ENCODE measurements at places on chromosomes 12 and 14.

GRCh38 chr14:79225815-79226214 lies 985.5 kb downstream of the DIO2 start:
- DNase-seq, result no peak

DNA sequence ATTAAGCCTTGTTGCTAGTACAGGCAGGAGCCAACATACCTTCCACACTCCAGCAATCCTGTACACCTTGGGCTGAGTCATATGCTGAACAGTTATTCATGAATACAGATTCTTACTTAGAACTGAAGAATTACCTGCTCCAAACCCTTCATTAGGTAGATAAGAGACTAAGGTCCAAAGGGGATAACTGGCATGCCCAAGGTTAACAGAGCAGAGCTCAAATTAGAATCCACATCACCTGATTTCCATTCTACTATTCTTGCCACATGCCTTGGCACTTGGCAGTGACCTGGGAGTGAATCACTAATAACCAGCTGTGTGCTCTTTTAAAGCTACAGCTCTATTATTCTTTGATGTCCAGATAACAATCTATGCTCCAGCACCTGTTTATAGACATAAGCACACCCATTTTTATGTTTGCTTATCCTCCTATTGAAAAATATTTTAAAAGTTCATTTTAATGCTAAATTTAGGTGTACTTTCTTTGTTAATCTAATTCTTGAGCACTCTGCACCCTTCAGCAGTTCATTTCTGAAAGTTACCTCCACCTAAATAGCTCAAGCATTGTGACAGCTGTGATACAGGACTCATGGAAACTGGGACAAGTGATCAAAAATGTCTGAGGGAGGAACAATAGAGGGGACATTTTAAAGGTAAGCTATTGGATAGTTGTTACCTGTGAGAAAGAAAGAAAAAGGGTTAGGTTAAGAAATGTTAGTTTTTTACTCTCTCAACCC lies 19.4 kb downstream of the LPCAT3 start:
- DNase-seq, result no peak

DNA sequence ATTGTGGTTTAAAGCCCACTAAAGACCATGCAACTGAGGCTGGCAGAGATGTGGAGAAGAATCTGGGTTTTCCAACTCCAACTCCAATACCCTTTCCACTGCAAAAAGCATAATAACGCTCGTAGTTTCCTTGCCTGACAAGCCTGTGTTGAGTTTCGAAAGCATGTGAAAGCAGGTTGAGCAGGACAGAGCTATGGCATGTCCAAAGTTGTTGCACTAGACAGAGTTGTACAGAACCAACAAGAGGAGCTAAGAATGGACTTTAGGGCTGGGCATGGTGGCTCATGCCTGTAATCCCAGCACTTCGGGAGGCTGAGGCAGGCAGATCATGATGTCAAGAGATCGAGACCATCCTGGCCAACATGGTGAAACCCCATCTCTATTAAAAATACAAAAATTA lies 572.0 kb upstream of the TBX3 start:
- DNase-seq, result no peak

DNA sequence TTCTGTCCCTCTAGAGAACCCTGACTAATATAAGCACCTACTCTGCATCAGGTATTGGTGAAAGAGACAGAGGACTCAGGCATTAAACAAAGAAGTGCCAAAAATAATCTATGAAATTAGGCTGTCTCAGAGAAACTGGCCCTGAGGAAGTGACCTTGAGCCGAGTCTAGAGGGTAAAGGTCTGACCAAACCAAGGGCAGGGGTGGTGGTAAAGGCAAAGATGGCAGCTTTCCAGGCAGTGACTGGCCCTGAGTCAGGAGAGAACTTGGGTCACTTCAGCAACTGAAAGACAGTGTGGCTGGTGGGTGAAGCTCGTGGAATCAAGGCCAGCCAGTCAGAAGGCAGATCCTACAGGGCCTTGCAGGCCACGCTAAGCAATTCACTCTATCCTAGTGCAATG lies 30.6 kb downstream of the CDKL1 start:
- DNase-seq, result no peak

DNA sequence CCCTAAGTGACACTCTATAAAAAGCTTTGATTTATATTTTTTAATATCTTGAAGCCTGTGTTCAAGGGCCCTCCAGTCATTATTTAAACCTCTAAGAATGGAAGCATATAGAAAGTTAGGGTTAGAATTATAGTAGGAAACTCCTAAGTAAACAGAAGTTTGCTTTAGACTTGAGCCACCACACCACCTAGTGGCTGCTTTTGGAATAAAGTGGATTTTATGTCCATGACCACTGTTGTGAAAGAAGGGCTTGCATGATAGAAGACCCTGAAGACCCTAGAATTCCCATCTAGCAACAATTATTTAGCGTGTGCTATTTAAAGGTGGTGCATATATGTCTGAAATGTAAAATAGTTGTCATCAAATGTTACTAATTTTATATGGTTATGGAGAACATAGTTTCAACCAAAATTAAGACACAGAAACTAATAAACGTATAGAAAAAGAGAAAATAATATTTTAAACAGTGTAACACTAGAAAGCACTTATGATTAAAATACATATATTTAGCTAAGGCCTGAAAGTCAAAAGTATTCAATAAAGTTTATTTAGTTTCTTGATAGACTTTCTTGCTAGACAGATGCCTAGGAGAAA lies 21.3 kb downstream of the LRRIQ1 start:
- no peak for DNase-seq

DNA sequence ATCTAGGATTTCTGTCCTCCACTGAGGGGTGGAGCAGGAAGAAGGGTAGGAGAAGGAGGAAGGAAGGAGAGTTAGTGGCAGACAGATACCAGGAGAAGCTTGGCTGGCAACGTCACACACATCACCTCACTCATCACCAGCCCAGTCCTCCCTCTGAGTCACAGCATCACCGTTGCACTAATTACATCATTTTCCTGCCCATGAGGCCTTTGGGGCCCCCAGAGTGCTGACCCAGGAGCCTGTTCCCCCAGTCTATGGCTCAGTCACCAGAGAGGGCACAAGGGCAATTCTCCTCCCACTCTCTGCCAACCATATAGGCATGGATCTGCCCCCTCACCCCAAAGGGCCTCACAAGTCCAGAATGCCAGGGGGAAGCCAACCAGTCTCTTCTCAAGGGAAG lies 4.6 kb downstream of the RND1 start:
- DNase-seq, result no peak

- DNase-seq, result peak; percentile 69
Measured at GRCh38 chr12:105741786-105742566, 396.8 kb downstream of the NUAK1 start.

GRCh38 chr12:67562513-67563287 lies 85.8 kb upstream of the DYRK2 start:
- DNase-seq, result no peak

GRCh38 chr14:31270196-31270772 lies 62.7 kb upstream of the HECTD1 start:
- DNase-seq, result no peak

DNA sequence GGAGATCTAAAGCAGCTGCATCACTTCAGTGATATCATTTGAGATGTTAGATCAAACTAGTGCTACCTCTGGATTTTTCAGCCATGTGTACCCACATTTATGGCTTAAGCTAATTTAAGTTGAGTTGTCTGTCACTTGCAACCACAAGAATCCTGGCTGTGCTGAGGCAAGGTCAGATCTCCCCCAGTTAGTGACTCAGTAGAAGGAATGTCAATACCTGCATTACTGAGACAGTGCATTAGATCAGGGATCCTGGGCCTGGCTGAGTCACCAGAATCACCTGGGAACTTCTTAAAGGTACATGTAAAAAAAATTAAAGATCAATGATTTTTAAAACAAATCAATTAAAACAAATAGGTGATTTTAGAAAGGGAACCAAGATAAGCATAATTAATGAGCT lies 84.6 kb upstream of the GRIN2B start:
- DNase-seq, result no peak

DNA sequence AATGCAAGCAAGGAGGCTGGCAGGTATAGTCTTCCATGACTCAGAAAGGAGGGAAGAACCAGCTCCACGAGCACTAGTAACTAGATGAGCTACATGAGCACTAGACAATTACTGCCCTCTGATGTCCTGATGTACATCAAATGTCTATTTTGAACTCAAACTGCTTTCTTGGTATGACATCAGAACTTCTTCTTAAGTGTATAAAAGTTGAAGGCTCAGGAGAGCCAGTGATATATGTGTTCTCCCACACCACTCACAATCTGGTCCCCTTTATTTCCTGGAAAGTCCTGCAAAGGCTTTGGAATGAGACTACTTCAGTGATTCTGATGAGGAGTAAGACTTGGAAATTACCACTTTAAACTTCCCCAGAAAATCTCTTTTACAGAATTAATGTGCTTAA lies 18.5 kb upstream of the DHRS7 start:
- no peak for DNase-seq

GRCh38 chr12:98018836-98019235 lies 496.6 kb upstream of the TMPO start:
- DNase-seq, result no peak

GRCh38 chr12:4178424-4179170 lies 95.0 kb upstream of the CCND2 start:
- DNase-seq, result no peak

- no peak for DNase-seq
Measured at GRCh38 chr12:46956451-46957035, 122.9 kb upstream of the PCED1B start.

DNA sequence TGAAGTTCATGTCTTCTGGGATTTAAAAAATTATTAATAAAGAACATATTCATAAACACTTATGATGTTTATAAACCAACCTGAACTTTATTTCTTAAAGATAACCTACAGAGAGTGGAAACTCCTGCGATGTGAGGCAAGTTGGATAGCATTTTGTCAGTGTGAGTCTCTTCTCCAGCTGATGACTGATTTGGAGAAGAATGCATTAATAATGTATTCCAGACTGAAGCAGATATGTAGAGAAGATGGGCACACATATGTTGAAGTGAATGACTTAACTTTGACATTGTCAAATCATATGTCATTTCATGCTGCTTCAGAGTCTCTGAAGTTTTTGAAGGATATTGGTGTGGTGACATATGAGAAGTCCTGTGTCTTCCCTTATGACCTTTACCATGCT lies 7.3 kb downstream of the HELB start:
- DNase-seq, result no peak

DNA sequence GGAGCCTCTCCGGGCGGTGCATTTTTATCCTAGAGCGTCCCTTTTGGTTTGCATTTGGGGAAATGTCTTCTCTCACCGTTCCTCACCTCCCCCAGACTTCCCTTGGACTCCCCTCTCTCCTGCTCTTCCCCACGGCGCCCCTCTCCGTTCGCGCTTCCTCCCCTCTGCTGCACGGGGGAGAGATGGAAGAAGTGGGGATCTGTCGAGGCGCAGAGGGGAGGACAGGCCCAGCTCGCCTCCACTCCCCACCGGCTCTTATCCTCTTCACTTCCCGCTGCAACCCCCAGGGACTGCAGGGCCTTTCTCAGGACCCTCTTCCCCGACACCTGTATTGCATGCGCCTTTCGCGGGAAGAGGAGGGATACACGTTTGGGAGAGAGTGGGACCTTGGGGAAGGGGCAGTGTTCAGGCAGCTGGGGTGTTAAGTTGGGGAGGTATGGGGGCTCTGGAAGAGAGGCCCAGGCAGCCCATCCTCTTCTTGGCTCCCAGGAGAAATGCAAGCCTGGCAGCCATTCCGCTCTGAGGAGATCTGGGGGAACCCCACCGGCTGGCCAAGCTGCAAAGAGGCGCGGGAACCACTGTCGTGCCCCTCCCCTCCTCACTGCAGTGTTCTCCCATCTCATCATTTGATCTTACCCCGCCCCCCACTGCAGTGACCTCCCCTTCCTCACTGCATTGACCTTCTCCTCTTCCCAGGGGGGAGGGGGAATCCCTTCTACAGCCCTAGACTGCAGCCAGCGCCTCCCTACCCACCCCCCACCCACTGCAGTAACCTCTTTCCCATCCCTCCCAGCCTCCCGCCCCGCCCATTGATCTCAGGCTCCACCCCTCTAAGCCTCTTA lies 788 bp downstream of the ENO2 start:
- DNase-seq, result no peak

DNA sequence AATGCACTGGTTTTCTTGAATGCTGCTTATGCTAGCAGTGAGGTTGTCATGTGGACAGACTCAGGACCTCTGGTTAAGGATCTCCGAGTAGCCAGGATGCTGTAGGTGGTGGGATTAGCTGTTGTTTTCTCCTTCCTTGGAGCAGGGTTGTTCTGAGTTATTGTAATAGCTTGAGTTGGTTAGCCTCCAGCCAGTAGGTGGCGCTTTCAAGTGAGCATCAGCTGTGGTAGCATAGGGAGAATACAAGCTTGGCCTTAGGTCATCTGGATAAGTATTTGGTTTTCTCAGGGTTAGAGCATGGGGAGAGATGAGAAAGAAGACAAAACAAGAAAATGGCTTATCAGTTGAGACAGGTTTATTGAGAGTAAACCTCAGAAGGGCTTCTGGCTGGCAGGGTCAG lies 299.7 kb upstream of the FBXO33 start:
- no peak for DNase-seq

GRCh38 chr12:109134186-109134917 lies 18.0 kb downstream of the ACACB start:
- DNase-seq, result no peak

DNA sequence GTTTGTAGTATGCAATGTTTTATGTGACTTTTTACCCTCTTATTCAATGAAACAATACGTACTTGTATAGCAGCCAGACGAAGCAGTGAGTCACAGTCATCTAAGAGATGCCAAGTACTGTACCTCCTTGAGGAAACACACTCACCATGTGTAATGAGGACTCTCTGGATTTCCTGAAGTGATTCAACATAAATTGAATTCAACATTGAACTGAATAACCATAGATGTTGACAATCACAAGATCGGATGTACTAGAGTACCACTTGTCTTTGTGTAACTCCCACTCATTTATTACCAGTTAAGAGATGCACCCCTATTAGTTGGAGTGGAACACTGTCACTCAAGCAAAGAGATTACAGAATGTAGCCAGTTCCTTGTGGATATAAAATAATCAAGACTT lies 175.2 kb upstream of the HMGA2 start:
- DNase-seq, result peak; percentile 92

GRCh38 chr12:92546259-92546634 lies 156.5 kb upstream of the PLEKHG7 start:
- DNase-seq, result no peak

DNA sequence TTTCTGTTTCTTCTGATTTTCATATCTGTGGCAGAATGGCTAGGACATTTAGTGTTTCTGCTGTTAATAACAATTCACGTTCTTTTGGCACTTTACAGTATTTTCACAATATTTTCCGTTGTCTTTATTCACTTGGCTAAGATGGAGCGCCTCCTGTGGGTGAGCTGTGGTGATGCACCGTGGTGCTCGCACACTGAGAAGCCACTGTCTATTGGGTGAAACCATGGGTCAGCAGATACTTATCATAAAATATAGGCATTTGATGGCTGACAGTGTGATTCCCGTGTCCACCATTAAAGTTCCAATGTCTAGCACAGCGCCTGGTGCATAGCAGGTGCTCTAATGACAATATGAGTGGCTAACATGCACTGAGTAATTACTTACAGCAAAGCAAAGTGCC lies 141.8 kb downstream of the VRK1 start:
- no peak for DNase-seq

Measured in BJ (cell line).